ENCODE measurements at places on chromosomes 13 and 19.
A peak's percentile ranks its signal among the peaks of the same experiment; 100 is the strongest.

DNA sequence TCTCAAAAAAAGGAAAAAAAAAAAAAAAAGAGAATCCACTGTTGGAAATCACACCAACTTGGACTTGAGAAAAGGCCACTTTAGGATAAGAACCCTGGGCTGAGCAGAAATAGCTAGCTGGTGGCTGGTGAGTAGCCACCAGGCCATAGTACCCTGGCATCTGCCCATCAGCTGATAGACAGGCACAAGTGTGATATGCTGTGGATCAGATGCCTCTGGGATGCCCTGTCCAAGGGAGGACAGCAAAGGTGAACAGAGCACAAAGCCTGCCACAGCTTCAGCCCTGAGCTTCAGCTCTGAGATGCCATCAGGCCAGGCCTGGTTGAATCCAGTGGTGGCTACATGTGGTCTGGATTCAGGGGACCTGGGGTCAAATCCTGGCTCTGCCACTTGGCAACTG, 8.7 kb downstream of the SIRT2 start:
- no peak for DNase-seq

DNA sequence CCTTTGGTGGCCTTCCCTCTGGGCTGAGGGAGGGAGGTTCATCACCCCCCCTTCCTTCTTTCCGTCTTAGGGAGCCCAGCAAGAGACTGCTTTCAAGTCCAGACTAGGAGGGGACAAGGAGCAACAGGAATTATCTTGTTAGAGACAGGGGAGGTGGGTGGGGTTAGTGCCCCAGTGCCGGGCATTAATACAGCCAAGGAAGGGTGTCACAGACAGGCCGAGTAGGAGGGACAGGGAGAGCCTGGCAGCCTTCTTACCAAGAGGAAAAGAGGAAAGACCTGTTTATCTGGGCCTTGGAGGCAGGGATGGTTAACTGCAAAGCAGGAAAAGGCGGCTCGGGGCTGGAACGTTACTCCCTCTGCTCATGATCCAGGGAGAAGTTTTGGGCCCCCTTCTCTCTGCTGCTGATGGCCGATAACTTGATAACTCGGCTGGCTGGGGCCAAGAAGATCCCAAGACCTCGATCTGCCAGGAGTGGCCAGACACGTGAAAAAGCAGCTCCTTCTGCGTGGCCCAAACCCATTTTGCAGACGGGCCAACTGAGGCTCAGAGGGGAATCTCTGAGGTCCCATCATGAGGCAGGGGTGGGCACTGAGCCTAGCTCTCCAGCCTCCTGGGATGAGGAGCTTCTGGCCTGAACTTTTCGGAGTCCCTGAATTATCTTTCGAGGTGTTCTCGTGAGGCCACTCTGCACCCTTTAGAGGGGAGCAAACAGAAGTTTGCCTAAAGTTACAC, 79.3 kb downstream of the PTPRS start:
- DNase-seq = no peak

DNA sequence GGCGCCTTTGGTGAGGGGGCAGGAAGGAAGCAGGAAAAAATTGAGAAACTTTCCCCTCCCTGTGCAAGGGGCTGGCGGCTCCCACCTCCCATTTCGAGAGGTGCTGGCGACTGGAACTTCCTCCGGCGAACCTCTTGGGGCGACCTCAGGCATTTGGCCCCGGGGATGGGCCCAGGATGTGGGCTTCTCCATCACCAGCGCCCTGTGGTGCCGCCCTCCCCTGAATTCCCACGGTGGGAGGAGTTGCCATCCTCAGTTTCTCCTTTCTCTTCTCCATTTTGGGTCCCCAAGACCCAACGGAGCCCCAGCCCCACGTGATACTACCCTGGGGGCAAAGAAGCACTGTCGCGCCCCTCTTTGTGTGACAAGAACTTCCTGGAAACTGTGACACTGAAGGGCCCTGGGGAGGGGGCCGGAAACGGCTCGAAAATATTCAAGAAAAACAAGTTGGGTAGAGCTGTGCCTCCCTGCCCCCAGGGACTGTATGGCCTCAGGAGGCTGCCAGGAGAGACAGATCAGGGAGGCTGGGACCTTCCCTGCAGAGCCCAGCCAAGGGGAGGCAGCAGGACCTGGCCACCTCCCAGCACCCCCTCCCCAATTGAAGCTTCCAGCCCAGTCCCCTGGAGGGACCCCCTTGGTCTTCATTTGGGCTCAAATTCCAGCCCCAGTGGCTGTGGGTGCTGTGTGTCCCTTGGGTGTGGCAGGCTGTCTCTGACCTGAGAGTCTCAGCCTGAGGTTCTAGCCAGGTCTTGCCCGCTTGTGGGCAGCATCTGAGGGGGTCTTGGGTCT, 16.2 kb upstream of the AP1M2 start:
- DNase-seq = no peak

GRCh38 chr13:44906230-44906629, 83.0 kb downstream of the NUFIP1 start:
- DNase-seq = no peak

GRCh38 chr13:25276748-25277147, 10.5 kb downstream of the MTMR6 start:
- no peak for DNase-seq

- no peak for DNase-seq
Measured at GRCh38 chr13:58953638-58954037, 1210.1 kb downstream of the DIAPH3 start.

- peak; percentile 52 for DNase-seq
Measured at GRCh38 chr13:100542826-100543156, 45.8 kb downstream of the GGACT start.

GRCh38 chr13:99178636-99179035, 22.0 kb upstream of the UBAC2 start:
- peak; percentile 26 for DNase-seq

GRCh38 chr19:55346725-55347441, 7.2 kb downstream of the KMT5C start:
- DNase-seq = no peak

All from fibroblast of pulmonary artery (primary cell).